ENCODE measurements at places on chromosomes 7 and 10.
A peak's percentile ranks its signal among the peaks of the same experiment; 100 is the strongest.

- no peak for DNase-seq
Observed at GRCh38 chr10:70678757-70679489, 6.6 kb downstream of the ADAMTS14 start.

GRCh38 chr7:122847871-122848473 is 38.3 kb downstream of the CADPS2 start:
- no peak for DNase-seq

DNA sequence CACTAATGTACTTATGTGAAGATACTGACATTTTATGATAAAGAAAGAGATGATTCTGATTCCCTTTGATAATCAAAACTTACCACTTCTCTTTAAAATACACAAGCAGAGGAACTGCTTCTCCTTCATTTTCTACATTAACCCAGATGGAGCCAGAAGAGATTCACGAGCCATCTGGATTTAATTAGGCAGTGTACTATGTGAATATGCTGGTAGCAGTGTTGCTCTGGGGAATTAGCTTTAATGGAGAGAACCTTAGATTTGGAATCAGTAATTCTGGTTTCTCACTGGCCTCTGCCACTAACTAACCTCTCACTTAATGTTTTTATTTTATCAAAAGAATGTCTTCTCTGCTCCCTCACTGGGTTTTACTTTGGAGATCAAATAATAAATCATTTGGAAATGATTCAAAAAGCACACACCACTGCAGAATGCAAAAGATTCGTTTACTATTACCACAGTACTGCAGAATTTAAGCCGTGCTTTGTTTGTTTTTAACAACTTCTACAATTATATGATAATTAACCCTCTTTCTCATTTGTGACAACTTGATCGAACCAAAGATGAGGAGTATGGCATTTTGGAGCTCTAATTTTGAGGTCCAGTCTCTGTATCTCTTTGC is 77.5 kb upstream of the PHYHIPL start:
- DNase-seq: no peak

- no peak for DNase-seq
Observed at GRCh38 chr10:33772370-33773252, 438.1 kb upstream of the NRP1 start.

DNA sequence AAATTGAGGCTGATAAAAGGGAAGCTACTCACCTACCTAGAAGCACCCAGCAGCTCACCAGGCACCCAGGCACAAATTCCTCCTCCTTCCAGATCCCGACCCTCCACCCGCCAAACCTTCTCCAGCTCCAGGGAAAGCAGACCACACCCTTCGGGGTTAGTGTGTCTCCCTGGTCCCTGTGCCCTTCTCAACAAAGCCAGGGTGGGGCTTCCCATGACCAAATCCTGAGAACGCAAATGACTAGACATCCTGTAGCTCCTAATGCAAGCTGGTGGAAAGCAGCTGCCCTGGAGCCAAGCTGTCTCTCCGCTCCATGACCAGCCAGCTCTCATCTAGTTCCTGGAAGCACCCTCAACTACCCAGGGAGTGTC is 4.4 kb downstream of the TBX20 start:
- no peak for DNase-seq

- no peak for DNase-seq
Observed at GRCh38 chr7:74023092-74023536, 4.9 kb upstream of the ELN start.

DNA sequence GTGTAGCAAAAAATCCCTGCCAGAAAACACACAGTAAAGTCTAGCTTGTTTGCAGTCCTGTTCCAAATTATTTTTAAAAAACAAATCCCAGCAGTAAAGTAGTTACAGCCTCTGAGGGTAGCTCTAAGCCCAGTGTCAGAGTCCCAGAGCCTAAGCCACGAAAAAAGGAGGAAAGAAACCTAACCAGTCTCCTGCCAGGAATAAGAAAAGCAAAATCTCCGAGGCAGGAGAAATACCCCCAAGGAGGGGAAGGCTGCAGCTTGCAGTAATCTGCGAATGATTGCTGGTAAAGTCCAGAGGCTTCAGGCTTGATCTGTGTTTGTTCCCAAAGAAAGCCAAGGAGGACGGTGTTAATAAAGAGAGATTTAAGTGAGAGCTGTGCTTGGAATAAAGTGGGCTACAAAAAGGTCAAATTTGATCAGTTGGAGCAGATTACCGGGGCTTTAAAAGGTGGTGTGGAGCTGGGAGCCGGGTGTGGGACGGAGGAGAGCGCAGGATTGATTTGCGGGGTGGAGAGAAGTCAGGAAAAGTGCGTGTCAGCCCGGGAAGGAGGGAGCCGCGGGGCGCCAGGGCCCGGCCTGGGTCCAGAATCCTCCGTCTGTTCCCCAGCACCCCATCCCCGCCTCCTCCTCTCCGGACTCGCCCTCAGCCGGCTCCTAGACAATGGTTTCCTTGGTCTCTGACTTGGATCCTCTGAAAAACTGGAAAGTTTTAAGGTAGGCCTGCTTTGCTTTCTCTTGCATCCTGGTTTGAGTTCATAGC is 219.4 kb upstream of the CELF2 start:
- DNase-seq: no peak

- no peak for DNase-seq
Observed at GRCh38 chr10:76874176-76874575, 763.4 kb downstream of the KCNMA1 start.

- no peak for DNase-seq
Observed at GRCh38 chr10:14296065-14296709, 34.5 kb downstream of the FRMD4A start.

DNA sequence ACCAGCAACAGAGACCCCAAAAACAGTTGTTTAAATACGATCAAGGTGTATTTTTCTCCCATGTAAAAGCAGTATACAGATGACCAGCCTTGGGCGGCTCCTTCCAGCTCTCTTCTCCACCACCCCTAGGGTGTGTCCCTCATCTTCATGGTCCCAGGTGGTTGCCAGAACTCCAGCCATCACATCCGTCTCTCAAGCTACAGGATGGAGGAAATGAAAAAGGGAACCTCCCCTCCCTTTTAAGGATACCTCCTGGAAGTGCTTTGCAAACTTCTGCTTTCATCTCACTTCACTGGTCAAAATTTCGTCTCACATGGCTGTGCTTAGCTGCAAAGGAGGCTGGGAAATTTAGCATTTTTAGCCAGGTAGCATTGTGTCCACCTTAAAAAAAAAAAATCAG is 59.3 kb downstream of the C10orf105 start:
- no peak for DNase-seq

DNA sequence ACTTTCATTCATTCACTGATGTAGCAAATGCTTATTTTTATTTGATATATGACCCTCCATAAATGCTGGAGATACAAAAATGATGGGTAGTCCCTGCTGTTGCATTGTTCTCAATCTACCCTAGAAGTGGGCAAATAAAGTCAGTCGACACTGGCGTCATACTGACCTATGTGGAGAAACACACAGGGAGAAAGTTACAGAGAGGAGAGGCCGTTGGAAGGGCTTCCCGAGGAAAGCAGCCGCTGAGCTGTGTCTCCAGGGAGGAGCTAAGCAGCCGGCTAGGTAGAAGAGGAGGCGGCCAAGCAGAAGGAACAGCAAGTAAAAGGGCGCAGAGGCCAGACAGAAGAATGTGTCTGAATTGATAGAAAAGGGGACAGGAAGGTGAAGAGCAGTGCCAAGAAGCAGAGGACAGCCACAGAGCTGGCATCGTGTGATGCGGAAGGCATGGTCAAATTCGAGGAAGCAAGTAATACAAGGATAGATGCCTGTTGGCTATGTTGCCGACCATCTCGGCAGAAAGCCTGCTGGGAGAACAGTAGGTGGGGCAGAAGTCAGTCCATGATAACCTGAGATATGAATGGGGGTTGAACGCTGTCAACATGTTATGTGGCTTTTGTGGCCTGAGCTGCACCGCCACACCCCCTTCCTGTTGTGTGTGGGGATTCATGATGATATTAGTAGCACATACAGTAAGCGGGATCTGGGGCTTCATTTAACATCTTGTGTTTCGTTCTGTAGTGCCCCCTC is 25.9 kb downstream of the ST8SIA6 start:
- peak; percentile 68 for DNase-seq

DNA sequence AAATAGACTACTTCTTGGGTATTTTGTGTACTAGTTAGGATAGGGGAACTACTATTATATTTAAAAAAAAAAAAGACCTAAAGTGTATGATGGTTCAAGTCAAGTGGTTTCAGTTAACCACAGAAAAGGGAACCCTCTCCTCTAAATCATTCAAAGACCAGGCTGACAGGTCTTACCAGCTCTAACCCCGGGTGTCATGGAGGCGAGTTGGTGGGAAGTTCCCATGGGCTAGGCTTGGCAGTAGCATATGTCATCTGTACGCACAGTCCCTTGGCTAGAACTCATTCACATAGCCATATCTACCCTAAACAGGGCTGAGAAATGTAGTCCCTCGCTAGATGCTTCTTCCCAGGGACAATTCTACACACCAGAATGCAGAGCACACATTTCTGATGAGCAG is 37.7 kb upstream of the KCNMA1 start:
- DNase-seq: no peak

- no peak for DNase-seq
Observed at GRCh38 chr10:132100091-132100481, 34.3 kb downstream of the JAKMIP3 start.

DNA sequence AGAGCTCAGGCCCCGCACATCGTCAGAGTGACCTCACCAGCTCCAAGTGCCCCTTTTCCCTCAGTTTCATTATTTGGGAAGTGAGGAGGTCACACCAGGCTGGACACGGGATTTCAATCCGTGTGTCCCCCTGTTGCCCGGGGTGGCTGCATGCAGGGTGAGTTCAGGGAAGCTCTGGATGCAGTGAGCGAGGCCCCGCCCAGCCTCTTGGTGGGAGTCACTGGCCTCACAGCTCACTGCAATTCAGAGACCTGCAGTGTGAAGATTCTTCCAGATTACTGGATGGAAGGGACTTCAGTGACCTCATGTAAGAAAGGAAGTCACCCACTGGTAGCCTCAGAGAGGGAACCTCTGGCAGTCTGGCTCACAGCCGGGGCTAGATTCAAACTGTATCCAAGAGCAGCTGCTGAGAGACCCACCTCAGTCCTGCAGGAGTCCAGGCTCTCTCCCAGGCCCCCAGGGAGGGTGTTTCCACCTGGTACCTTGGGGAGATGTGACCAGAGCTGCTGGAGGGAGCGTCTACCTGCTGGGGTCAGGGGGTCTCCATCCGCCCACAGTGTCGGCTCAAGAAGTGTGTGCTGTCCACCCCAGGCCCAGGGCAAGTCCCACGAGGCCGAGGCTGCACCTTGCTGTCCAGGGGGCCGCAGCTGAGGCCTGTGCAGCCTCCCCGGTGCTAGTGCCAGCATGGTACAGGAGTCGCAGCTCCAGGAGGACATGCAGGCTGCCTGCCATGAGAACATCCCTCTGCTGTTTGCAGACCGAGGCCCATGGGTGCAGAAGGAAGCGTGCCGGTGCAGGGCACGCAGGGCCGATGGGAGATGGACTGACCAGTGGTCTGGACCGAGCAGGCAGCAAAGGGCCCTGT is 54.4 kb downstream of the MGMT start:
- no peak for DNase-seq

DNA sequence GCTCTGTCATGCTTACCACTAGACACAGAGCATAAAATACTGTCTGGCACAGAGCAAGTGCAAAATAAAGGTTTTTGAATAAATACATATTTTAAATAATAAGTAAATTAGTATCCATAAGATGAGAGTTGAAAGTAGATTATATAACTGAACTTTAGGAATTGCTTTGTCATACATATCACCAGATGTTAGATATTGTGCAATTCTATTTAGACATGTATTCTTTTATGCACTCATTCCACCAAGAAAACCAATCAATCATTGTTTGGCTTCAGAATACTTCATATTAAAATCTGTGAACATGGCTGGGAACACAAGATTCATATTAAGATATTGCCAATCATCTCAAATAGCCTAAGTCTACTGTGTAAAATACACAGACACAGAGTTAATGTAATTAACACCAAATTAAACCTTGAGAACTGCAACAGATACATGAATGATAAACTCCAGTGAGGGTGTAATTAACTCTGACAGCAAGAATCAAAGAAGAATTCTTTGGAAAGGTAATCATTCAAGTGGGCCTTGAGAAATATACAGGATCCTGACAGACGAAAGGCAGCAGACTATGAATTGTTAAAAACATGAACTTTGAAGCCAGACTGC is 201.0 kb upstream of the PTN start:
- DNase-seq: no peak

- no peak for DNase-seq
Observed at GRCh38 chr7:73769481-73770001, 529 bp downstream of the CLDN3 start.

DNA sequence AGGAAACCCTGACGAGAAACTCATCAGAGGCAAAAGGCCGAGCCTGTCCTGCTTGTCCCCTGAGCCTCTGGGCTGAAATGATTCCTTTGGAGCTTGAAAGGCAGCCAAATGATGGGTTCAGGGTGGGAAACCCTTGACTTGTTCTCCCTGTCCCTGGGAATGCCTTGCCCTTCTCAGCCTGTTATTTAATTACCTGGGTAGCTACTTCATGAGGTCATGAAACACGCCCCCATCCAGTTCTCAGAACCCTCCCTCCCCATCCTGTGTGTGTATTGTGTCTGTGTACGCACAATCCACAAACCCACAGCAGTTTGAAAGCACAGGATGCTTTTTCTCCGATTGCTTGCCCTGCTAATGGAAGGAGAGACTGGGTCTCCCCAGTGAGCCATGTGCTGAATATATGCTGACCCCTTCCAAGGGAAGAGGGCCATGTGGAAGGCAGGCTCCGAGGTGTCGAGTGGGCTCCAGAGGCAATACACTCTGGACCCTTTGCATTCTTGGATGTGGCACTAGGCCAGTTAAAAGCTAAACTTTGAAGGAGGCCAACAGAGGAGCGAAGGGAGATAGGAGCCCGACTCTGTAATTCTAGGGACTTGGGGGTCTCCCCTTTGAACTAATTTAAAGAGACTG is 10.6 kb downstream of the DUSP5 start:
- DNase-seq: no peak

DNA sequence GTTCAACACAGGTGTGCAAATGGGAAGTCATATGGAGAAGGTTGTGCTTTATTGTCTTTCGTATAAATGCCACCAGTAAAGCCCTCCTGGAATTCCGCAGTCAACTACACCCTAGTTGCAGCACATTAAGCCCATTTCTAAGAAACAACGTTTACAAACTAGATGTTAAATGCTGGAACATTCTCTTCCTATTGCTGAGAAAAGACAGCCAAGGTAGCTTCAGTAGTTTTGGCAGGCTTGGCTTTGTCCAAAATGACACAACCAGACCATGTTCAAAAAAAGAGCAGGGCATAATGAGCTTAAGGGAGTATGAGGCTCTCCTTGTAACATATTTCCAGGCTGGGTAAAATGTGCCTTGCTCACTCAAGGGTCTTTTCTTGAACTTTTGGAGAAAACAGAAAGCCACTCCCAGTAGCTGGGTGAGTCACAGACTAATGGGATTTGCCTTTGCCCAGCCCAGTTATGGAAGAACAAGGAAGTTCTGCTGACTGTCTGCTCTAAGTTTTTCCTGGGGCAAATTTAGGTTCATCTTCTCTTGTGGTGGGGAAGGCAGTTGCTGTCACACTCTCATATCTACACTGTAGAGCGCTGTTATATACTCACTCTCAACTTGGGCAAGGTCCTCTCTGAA is 238.7 kb downstream of the PLXNA4 start:
- DNase-seq: no peak

DNA sequence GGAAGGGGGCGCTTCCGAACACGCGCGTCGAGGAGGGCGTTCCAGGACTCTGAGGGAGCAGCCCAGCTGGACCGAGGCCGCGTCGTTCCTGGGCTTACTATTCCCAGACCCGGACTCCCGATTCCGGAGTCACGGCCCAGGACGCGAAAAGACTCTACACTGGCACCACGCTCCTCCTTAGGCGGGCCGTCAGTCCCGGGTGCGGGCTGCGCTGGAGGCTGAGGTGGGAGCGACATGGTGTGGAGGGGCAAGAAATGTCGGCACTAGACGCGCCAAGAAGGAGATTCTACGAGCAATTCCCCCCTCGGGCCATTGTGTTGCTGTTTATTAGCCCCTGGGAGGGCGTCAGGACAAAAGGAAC is 584 bp upstream of the RUNDC3B start:
- no peak for DNase-seq
